ENCODE measurements at places on chromosomes 11 and 22. TPM values are rescaled to one million over a fixed set of nuclear protein-coding genes. Genes with fewer than 3 reads are reported as not detected.

The GLYATL1 gene
- total RNA-seq = 2.0 TPM

The CLCF1 gene
- 12.6 TPM for total RNA-seq

GRCh38 chr11:60485987-60486386 is 6.6 kb upstream of the MS4A12 start:
- no peaks in the 10 kb centered on the region for H3K4me1 ChIP-seq
- peak; percentile 31 for DNase-seq
- no peaks in the 10 kb centered on the region for H3K27me3 ChIP-seq
- H3K36me3 ChIP-seq = no peaks in the 10 kb centered on the region

GRCh38 chr22:19687561-19688300 is 26.6 kb upstream of the SEPTIN5 start:
- H3K4me3 ChIP-seq = no peak overlapping the region
- H3K4me1 ChIP-seq = peaks cover 3% of the 10 kb centered on the region
- DNase-seq = no peak

The OR5L2 gene
- not detected for total RNA-seq

The PDGFD gene
- 17.2 TPM for total RNA-seq

DNA sequence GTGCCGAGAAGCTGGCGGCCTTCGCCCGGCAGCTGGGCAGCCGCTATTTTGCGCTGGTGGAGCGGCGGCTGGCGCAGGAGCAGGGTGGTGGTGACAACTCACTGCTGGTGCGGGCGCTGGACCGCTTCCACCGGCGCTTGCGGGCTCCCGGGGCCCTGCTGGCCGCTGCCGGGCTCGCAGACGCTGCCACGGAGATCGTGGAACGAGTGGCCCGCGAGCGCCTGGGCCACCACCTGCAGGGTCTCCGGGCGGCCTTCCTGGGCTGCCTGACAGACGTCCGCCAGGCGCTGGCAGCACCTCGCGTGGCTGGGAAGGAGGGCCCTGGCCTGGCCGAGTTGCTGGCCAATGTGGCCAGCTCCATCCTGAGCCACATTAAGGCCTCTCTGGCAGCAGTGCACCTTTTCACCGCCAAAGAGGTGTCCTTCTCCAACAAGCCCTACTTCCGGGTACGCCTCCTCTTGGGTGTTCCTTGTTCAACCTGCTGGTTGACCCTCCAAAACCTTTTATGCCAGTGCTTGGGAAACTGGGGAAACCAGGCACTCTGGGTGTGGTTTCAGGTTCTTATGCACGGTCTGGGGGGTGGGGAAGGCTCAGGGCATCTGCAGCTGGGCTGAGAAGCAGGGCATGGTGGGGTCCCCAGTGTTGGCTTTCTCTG is 3.1 kb upstream of the TM7SF2 start:
- H3K4me3 ChIP-seq = no peak overlapping the region
- peaks cover 8% of the 10 kb centered on the region for H3K4me1 ChIP-seq
- no peak overlapping the region for H3K27ac ChIP-seq
- peaks cover 20% of the 10 kb centered on the region for H3K36me3 ChIP-seq
- peaks cover 14% of the 10 kb centered on the region for H3K27me3 ChIP-seq

The OR8D4 gene
- total RNA-seq = not detected

DNA sequence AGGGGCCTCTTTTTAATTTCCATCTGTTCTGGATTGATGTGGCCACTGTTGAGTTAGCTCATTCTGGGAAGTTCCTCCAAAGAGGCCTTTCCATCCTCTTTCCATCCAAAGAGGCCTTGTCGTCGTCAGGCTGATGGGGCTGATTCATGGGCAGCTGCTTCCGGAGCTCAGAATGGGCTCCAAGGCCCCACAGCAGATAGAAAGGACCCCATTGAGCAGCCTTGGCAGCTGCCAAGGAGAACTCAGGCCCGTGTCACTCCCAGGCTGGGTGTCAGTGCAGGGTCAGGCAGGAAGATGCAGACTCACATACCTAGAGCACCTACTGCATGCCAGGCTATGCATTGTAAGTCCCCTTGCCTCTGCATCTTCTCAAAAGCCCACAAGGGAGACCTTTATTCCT is 524.1 kb downstream of the MIAT start:
- no peaks in the 10 kb centered on the region for H3K27me3 ChIP-seq
- DNase-seq = no peak
- H3K36me3 ChIP-seq = no peaks in the 10 kb centered on the region
- no peak overlapping the region for H3K27ac ChIP-seq

The PRAME gene
- not detected for total RNA-seq

The NCAPH2 gene
- total RNA-seq = 40.9 TPM

The SLC22A9 gene
- not detected for total RNA-seq

- no peak overlapping the region for H3K4me3 ChIP-seq
- H3K27me3 ChIP-seq = peaks cover 54% of the 10 kb centered on the region
- peaks cover 34% of the 10 kb centered on the region for H3K4me1 ChIP-seq
These were observed 37.2 kb downstream of the TP53I11 start for GRCh38 chr11:44913502-44913901.

The L3MBTL2 gene
- total RNA-seq = 20.1 TPM

DNA sequence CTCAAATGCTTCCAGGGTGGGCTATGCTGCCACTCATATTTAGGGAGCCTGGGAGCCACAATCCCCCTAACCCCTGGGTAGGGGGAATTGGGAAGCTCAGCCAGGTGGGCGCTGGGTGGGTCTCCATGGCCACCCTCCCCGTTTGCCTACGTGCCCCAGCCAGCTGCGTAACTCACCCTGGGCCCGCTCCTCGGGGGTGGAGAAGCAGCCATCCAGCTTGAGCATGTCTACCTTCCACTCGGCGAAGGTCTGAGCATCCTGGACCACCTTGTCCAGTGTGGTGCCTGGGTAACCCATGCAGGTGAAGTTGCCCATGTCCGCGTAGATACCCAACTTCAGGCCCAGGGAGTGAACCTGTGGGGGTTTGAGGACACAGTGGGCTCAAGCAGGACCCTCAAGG is 3.7 kb downstream of the NAGA start:
- H3K4me1 ChIP-seq = peaks cover 5% of the 10 kb centered on the region
- H3K36me3 ChIP-seq = peaks cover 20% of the 10 kb centered on the region
- H3K4me3 ChIP-seq = no peak overlapping the region
- H3K27me3 ChIP-seq = no peaks in the 10 kb centered on the region
- H3K27ac ChIP-seq = no peak overlapping the region

- H3K27me3 ChIP-seq = peaks cover 1% of the 10 kb centered on the region
- no peaks in the 10 kb centered on the region for H3K36me3 ChIP-seq
- no peak overlapping the region for H3K4me3 ChIP-seq
- DNase-seq = no peak
These were observed 809.1 kb downstream of the DLG2 start for GRCh38 chr11:84817998-84818397.

The RCOR2 gene
- 9.3 TPM for total RNA-seq

The APOA1 gene
- total RNA-seq = 1.2 TPM

- H3K36me3 ChIP-seq = peaks cover 88% of the 10 kb centered on the region
- H3K27ac ChIP-seq = no peak overlapping the region
- peaks cover 10% of the 10 kb centered on the region for H3K4me1 ChIP-seq
- H3K27me3 ChIP-seq = no peaks in the 10 kb centered on the region
- H3K4me3 ChIP-seq = no peak overlapping the region
- no peak for DNase-seq
These were observed 19.1 kb downstream of the MPEG1 start for GRCh38 chr11:59193587-59194130.

DNA sequence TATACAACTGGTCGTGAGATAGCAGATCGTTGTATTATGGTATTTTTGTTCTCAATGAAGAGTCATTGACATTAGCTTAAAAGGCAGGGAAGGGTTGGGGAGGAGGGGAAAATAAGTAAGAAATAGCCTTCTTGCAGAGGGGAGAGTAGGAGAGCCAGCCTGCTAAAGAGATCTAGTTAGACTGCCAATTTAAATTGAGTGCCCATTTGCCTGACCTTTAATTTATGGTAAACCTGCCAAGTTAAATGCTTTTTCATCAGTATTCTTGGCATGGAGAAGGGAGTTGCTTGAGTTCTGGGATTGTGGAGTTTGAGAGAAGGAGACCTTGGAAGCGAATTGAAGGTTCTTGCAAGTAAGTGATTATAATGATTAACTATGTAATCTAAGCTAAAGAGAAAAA is 89.0 kb downstream of the FAM83F start:
- H3K27ac ChIP-seq = no peak overlapping the region
- no peaks in the 10 kb centered on the region for H3K36me3 ChIP-seq
- no peaks in the 10 kb centered on the region for H3K27me3 ChIP-seq
- no peak overlapping the region for H3K4me3 ChIP-seq

The GPHA2 gene
- total RNA-seq = not detected

DNA sequence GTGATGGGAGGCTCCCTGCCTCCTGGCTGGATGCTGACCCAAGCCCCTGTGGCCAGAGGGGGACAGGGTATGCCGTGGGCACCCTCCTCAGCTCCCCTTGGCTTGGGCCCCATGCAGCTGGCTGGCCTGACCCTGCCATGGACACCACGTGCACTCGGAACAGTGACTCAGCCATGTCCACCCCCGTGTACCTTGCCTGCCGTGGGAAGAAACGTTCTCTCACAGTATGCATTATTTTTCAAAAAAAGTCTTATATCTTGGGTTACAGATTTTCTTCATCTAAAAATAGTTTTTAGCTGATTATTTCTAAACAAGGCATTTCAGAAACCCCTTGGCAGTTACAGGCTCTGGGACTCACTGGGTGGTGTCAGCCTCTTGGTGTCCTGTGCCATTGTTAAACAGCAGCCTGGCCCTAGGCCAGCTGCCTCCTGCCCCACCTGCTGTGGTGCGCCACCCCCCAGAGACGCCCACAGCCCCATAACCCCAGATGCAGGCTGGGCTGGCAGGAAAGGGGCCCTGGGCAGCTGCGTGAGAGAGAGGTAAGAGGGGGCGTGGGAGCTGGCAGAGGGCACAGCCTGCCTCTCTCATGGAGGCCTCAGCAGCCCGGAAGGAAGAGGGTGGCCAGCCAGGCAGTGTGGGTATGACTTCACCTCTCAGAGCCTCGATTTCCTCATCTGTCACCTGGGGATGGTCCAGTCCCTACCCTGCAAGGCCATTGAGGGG is 99.8 kb downstream of the MORC2 start:
- no peaks in the 10 kb centered on the region for H3K36me3 ChIP-seq
- H3K27ac ChIP-seq = no peak overlapping the region
- H3K27me3 ChIP-seq = peaks cover 8% of the 10 kb centered on the region
- peaks cover 11% of the 10 kb centered on the region for H3K4me1 ChIP-seq
- H3K4me3 ChIP-seq = no peak overlapping the region
- no peak for DNase-seq

The DYNC2H1 gene
- 7.9 TPM for total RNA-seq
